ENCODE measurements at places on chromosomes 5 and 9.

- DNase-seq, result peak; percentile 34
Observed at GRCh38 chr9:90815183-90815943, 13.7 kb downstream of the SYK start.

GRCh38 chr5:43771611-43772031 is 168.6 kb downstream of the NNT start:
- no peak for DNase-seq

- DNase-seq, result no peak
Observed at GRCh38 chr5:132079081-132079480, 5.5 kb downstream of the CSF2 start.

GRCh38 chr5:612498-613424 is 621 bp downstream of the CEP72 start:
- DNase-seq, result no peak

DNA sequence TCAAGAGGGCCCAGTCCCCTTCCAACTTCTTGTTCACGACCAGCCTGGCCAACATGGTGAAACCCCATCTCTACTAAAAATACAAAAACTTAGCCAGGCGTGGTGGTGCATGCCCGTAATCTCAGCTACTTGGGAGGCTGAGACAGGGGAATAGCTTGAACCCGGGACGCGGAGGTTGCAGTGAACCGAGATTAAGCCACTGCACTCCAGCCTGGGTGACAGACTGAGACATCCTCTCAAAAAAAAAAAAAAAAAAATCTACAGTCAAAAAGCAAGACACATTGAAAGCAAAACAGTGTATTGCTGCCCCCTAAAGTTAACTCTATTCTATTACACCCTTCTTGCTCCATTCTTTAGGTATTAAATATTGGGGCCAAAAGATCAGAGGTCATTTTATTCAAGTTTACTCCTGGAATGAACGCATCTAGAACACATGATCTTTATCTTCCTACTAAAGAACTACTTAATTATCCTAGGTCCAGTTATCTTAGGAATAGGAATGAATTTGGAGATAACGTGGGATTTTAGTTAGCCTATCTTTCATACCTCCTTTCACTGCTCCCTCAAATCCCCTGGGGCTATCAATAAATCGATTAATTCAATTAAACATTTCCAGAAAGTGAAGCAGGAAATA is 2.4 kb downstream of the ATG12 start:
- DNase-seq, result peak; percentile 78

DNA sequence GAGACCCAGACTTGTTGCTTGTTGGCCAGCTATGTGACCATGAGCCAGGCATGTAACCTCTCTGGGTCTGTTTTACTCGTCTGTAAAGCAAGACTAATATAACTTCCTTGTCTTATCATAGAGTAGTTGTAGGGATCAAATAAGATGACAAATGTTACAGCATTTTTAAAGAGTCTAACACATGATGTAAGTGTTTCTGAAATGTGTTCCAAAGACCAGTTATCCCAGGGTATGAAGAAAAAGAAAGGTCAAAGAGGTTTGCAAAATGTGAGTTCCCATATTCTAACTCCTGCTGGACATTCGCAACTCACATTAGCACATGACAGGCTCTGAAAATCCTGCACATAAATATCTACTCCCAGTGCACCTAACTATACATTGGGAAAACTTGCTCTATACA is 28.5 kb upstream of the MATR3 start:
- no peak for DNase-seq

DNA sequence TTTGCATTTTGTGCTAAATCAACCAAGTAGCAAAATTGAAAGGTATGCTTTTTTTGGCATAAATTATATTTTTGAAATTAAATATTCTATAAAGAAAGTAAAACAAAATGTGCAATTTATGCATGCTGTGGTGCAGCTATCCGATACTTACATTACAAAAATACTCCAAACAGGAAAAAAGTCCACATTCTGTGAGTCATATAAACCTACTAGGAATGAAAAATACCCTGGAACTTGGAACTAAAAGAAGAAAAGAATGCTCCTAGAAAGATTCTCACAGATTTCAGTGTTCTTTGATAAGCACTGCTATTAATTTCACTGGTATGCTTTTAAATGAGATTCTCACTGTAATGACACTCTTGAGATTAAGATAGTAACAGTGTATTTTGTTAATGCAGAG is 92.6 kb downstream of the OSMR start:
- DNase-seq, result no peak

GRCh38 chr5:137114529-137114928 is 384.6 kb downstream of the SPOCK1 start:
- DNase-seq, result no peak

DNA sequence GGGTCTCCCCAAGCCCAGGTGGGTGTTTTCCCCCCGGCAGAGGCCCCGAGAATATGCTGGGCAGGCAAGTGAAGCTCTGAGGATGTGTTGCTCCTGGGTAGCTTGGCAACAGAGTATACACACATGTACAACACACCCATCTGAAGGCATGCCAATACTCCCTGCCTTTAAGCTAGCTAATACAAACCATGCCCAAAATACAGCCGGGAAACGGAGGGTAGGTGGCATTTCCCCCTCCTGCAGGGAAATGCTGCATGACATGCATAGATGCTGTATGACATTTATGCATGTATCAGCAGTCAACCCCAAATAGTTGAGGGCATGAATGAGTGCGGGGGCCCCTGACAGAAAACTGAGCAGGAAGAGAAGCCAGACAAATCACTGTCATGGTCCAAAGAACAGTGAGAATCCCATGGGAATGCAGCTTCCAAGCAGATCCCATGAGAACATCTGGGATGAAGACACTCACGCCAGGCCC is 614.1 kb downstream of the EBF1 start:
- no peak for DNase-seq

GRCh38 chr5:66812291-66812690 is 216.1 kb downstream of the MAST4 start:
- no peak for DNase-seq

DNA sequence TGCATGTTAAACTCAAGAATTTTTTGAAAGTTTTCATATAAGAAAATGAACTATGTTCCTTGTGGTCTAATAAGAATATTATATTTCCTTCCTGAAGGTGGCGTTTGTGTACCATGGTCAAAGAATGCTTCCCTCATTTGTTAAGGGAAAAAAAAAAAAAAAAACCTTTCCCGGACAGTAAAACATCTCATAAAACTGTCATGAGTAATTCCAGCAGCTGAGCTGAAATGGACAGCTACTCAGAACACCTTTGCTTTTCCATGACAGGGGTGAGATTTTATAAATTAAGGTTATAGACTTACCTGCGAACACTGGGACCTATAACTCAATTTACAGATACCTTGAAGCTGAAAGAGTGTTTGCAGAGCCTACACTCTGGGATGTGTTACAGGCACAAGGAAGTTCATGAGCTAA is 113.2 kb upstream of the RANBP3L start:
- DNase-seq, result no peak

DNA sequence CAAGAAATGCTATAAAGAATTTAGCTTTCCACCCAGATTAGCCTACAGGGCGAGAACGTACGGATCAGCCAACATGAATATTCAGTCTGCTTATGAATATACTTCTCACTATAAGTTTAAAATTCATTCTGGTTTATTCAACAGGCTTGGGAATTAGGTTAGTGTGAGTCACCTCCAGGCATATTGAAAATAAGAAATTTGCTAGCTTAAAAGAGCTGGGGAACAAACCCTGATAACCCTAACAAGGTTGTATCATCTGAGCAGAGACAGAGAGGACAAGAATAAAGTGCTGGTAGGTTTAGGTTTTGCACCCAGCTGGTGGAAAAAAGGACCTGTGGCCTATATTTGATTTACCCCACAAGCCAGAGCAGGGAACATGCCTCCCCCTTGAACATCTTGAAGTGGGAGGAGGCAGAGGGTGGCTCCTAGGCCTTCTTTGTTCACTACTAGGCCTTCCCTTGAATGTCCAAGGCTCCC is 12.3 kb downstream of the FNBP1 start:
- DNase-seq, result no peak

- DNase-seq, result no peak
Observed at GRCh38 chr5:138647794-138648410, 72.7 kb upstream of the HSPA9 start.

- no peak for DNase-seq
Observed at GRCh38 chr9:32200896-32201295, 183.5 kb upstream of the ACO1 start.

GRCh38 chr5:89981878-89982773 is 427.4 kb downstream of the CETN3 start:
- no peak for DNase-seq

GRCh38 chr5:172770374-172770674 is 671 bp downstream of the DUSP1 start:
- no peak for DNase-seq

Measured in natural killer cell (primary cell).